ENCODE measurements at places on chromosomes 11 and 22. TPM values are rescaled to one million over a fixed set of nuclear protein-coding genes. Genes with fewer than 3 reads are reported as not detected.

CYP2D6 gene
- total RNA-seq = not detected

RFPL3 gene
- total RNA-seq = not detected

ELF5 gene
- not detected for total RNA-seq

UPB1 gene
- not detected for total RNA-seq

CCDC82 gene
- total RNA-seq = 5.5 TPM

PAX6 gene
- total RNA-seq = not detected

KCNQ1 gene
- not detected for total RNA-seq

FDX1 gene
- total RNA-seq = 14.7 TPM

TMEM126A gene
- 45.0 TPM for total RNA-seq

APOBEC3F gene
- total RNA-seq = 4.3 TPM

SLC22A25 gene
- total RNA-seq = not detected

HEPN1 gene
- total RNA-seq = not detected

SLCO2B1 gene
- not detected for total RNA-seq

GLYAT gene
- not detected for total RNA-seq

KCNC1 gene
- total RNA-seq = not detected

LRP4 gene
- total RNA-seq = 1.4 TPM

DEPDC7 gene
- 8.9 TPM for total RNA-seq

TEX12 gene
- total RNA-seq = not detected

C11orf42 gene
- total RNA-seq = not detected

ALKBH8 gene
- 8.9 TPM for total RNA-seq

SLC22A8 gene
- not detected for total RNA-seq

MAFF gene
- total RNA-seq = 26.2 TPM

SCN2B gene
- not detected for total RNA-seq

WBP2NL gene
- 0.18 TPM for total RNA-seq

SCGB1A1 gene
- not detected for total RNA-seq

LRRC74B gene
- total RNA-seq = not detected

NOX4 gene
- total RNA-seq = 0.71 TPM

LRP5 gene
- total RNA-seq = 16.4 TPM

LINC01488 gene
- total RNA-seq = not detected

ADM2 gene
- total RNA-seq = 20.2 TPM

MRGPRF gene
- total RNA-seq = 34.2 TPM

TPH1 gene
- total RNA-seq = not detected

SCN4B gene
- total RNA-seq = not detected

NLRP6 gene
- not detected for total RNA-seq

KLHL35 gene
- total RNA-seq = 1.8 TPM

SCGB2A2 gene
- total RNA-seq = not detected

MAPK1 gene
- 32.3 TPM for total RNA-seq

CENPM gene
- total RNA-seq = 43.8 TPM

LDHAL6A gene
- not detected for total RNA-seq

PYGM gene
- 1.2 TPM for total RNA-seq

GPR83 gene
- total RNA-seq = not detected

TRIM48 gene
- not detected for total RNA-seq

SRRD gene
- total RNA-seq = 13.0 TPM

SYT13 gene
- not detected for total RNA-seq

OR5B17 gene
- not detected for total RNA-seq

JAML gene
- not detected for total RNA-seq

BEST1 gene
- 2.3 TPM for total RNA-seq

SHISA8 gene
- total RNA-seq = not detected

BARX2 gene
- not detected for total RNA-seq

SEC14L2 gene
- 47.3 TPM for total RNA-seq

TRIM64C gene
- not detected for total RNA-seq

CD151 gene
- 806 TPM for total RNA-seq

HTR3B gene
- not detected for total RNA-seq

SUSD2 gene
- 13.8 TPM for total RNA-seq

DMC1 gene
- total RNA-seq = 3.2 TPM

MOV10L1 gene
- total RNA-seq = 0.89 TPM

LRRN4CL gene
- 6.6 TPM for total RNA-seq

TMPRSS4 gene
- total RNA-seq = not detected

PGA4 gene
- not detected for total RNA-seq
